ENCODE measurements at places on chromosomes 3 and 15.

GRCh38 chr15:41215708-41216107, 14.8 kb downstream of the EXD1 start:
- no peak for DNase-seq

DNA sequence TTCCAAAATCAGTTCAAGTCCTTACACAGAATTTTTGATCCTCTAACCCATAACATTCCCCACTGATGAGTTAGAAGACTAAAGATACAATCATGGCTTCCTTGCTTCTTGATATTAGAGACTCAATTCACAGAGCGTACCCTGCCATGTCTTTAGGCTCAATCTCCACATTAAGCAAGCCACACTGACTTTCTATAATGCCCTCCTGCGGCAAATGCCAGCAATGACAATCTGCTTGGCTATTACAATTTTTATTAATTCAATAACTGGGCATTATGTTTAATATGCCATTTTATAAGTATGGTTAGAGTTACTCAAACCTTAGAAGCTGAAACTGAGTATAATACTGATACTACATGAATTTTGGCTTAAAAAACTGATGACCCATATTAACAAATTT, 479.7 kb upstream of the NR2F2 start:
- DNase-seq, result no peak

- DNase-seq, result no peak
Measured at GRCh38 chr3:168469436-168469835, 373.7 kb upstream of the GOLIM4 start.

- peak; percentile 82 for DNase-seq
Measured at GRCh38 chr15:51450001-51450400, 108.5 kb downstream of the GLDN start.

DNA sequence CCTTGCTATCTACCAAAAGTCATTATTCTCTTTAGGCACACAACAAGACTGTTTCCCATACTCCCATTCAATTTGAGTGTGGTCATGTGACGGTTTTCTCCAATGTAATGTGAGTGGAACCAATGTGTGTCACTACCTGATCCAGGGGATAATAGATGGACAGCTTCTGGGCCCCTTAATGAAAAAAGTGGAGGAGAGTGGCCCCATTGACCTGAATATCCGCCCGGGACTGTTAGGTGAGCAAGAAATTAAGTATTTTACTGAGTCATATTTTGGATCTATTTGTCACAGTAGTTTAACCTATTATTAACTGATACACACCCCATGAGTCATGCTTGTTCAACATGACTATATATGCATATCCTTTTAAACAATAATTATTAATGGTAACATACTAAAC, 15.1 kb upstream of the ARID3B start:
- peak; percentile 86 for DNase-seq

DNA sequence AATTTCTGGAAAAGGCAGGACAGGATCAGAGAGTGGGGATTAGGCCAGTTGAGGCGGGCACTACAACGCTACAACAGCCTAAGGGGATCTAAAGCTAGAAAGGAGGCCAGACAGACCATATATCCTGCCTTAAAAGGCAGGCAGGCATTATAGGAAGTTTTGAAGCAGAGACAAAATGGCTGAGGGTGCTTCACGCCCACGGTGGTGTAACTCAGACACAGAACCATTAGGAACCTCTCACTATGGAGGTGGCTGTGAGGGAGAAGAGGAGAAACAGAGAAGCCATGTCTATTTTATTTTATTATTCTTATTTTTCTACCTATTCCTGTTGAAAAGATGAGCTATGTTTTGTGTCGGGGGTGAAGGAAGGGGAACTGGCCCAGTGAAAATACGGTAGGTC, 2.1 kb upstream of the USP4 start:
- DNase-seq, result no peak

DNA sequence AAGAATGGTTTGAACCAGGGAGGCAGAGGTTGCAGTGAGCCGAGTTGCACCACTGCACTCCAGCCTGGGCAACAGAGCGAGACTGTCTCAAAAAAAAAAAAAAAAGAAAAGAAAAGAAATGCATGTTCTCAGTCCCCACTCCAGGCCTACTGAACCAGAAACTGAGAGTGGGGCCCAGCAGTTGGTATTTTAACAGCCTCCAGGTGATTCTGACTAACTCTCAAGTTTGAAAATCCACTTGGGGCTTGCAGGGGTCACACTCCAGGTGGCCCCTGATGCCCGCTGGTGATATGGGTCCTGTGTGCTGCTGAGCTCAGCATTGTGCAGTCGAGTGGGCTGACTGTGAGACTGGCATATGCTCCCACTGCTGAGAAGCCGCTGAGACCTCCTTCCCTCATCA, 133.7 kb upstream of the C2CD4B start:
- DNase-seq, result no peak

GRCh38 chr15:76866008-76866407, 39.1 kb downstream of the SCAPER start:
- DNase-seq, result no peak

DNA sequence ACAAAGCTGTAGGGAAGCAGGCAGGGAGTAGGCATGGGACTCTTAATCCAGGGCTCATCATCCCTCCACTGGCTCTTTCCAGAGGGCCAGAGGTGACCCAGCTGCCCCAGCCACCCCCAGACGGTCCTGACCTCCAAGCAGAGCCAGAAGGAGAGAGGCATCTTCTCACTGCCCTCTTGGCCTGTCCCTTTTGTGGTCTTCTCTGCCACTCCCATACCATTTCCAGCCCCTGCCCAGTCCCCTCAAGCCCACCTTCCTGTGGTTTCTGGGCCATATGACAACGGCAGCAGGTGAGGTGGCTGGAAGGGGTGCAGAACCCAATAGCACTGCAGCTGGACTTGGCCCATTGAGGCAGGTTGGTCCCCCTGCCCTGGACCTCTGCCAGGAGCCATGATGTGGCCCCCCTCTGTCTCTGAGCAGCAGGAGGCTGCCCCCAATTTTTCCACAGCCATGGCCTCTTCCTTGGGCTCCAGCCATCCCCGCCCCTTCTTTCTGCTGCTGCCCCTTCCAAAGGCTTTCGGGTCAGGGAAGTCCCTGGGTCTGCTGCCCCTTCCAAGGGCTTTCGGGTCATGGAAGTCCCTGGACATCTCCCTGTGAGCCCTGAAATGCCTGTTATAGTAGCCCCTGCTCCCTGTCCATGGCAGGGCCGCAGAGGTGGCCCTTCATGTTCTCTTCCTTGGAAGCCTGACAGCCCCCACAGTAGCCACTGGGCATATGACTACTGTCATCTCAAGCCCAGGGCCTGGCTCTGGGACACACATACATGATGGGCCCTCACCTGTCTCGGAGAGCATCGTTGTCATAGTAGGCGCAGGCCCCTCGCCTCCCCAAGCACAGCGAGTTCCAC, 39.5 kb upstream of the RAB6B start:
- DNase-seq, result no peak

DNA sequence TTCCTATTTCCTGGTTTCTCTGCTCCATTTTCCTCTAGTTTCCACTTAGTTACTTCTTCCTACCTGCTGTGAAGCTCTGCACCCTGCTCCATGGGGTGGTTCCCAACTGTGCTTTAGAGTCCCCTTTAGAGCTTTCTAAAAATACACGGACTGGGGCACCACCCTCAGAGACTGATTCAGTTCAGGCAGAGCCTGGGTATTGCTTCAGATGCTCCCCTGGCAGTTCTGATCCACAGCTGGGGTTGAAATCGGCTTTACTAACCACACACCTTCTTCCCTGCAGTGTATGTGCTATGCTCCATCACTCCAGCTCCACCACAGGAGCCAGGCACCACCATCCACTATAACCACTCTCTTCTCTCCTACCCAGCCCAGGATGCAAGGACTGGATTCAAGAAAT, 12.6 kb downstream of the ANP32A start:
- no peak for DNase-seq

DNA sequence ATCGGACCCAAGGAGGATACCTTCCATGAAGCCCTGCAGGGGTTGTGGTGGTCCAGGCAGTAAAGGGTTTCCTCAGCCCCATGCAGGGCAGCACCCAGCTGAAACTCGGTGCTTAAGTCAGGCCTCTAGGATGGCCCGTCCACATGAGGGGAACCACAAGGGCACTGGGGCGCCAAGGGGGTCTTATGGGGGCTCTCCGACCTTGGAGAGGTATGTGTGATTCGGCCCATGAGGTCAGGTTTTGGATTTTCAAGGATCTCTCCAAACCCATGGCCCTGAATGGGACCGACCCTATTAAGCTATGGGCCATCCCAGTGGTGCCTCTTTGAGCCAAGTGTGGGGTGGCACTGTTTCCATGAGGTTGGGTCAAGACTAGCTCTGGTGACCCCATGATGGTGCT, 233.3 kb downstream of the SNRPN start:
- DNase-seq, result no peak

DNA sequence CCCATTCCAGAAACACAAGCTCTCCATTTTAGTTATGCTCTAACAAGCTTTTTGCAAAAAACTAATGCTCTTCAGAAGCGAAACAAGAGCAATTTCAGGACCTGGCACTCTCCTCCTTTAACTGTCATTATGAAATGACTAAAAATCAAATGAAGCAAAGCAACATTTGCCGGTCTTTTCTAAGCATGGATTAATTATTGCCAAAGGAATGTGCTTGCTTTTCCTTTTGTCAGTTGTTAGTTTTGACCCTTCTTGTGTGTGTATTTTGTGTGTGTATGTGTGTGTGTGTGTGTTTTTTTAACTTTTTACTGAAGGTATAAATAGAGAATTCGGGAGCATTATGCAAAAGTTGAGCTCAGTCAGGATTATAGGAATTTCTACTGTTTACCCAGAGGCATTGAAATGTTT, 509.1 kb downstream of the TUSC7 start:
- no peak for DNase-seq

DNA sequence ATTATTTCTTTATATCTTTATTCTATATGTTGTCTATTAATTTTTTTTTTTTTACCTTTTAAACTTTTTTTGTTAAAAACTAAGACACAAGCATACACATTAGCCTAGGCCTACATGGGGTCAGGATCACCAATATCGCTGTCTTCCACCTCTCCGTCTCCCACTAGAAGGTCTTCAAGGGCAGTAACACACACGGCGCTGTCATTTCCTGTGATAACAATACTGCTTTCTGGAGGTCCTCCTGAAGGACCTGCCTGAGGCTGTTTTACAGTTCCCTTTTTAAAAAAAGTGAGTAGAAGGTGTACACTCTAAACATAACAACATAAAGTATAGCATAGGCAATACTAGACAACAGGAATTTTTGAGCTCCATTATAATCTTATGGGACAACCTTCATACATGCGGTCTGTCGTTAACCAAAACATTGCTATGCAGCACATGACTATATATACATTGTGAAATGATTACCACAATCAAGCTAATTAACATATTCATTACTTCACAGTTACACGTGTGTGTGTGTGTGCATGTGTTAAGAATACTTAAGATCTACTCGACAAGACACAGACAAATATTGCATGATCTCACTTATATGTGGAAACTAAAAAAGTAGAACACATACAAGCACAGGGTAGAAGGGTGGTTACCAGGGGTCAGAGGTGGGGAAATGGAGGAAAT, 20.8 kb downstream of the RAB6B start:
- no peak for DNase-seq

GRCh38 chr3:101124125-101124524, 130.9 kb upstream of the ABI3BP start:
- no peak for DNase-seq

DNA sequence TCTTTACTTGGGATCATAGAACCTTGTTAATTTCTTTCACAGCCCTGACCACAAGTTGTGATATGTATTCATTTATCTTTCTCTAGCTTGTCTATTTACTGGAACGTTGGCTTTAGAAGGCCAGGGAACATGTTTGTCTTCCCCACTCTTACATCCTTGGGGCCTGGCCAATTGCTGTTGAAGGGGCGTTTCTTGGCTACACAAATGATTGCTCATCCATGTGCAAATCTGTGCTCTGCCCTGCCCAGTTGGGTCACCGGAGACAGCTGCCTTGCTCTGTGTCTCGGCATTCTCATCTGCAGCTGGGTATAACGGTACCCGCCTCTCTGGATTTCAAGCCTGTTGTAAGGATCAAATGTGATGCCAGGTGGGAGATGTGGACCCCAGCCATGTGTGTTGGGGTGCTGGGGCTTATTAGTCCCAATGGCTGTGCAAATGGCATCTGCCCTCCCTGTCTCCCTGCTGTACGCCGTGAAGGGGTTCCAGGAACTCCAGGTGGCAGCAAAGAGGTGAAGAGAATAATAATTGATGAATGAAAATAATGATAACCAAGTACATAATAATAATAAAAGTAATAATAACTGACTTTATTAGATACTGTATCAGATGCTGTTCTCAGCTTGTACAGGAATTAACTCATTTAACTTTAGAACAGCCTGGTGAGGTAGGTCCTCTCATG, 24.0 kb upstream of the TLE3 start:
- DNase-seq, result peak; percentile 24

DNA sequence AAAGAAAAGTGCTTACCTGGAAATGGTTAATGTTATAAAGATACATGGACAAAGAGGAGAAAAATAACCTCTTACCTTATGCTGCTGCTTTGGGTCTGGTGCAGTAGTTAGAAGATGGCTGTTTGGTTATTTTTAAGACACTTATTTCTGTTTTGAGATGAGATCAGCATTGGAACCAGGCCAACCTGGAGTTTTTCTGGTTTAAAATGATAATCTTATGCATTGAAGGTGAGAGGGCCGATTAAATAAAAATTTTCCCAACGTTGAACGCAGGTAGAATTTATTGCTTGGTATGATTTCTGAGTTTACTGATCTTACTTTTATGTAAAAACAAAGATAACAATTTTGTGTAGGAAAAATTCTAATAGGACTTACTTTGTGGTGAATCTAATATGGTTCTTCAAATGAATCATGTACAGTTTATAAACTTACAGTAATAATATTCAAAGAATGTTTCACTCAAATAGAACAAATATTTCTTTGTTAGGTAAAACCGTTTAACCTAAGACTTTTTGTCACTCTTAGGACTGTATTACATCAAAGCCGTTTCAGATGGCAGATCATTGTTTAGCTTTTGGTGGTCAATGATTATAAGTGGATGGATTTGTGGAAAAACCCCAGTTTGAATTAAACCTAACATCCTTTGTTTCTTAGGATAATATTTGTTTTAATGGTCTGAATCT, 14.9 kb downstream of the UBE2E2 start:
- no peak for DNase-seq

DNA sequence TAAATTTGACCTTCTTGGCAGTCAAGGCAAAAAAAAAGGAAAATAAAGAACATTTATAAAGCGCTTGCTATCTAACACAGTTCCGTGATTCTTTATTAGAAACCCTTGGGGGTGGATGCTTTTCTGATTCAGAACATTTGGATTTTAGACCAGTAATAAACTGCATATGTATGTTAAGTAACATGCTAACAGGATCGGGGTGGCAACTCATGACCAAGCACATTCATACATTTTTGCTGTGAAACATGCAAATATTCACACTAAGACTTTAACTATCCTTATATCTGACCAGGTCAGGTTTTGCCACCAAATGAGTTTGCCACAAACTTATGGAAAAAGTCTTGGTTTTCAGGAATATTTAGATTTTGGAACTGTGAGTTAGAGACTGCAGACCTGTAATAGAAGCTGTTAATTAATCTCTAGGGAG, 30.4 kb upstream of the KLF13 start:
- no peak for DNase-seq

GRCh38 chr15:33581032-33581431, 270.3 kb downstream of the RYR3 start:
- peak; percentile 58 for DNase-seq
